ENCODE measurements at places on chromosomes 7 and 10.
A peak's percentile ranks its signal among the peaks of the same experiment; 100 is the strongest.

GRCh38 chr10:3773460-3774017 lies 11.5 kb downstream of the KLF6 start:
- no peak for DNase-seq

DNA sequence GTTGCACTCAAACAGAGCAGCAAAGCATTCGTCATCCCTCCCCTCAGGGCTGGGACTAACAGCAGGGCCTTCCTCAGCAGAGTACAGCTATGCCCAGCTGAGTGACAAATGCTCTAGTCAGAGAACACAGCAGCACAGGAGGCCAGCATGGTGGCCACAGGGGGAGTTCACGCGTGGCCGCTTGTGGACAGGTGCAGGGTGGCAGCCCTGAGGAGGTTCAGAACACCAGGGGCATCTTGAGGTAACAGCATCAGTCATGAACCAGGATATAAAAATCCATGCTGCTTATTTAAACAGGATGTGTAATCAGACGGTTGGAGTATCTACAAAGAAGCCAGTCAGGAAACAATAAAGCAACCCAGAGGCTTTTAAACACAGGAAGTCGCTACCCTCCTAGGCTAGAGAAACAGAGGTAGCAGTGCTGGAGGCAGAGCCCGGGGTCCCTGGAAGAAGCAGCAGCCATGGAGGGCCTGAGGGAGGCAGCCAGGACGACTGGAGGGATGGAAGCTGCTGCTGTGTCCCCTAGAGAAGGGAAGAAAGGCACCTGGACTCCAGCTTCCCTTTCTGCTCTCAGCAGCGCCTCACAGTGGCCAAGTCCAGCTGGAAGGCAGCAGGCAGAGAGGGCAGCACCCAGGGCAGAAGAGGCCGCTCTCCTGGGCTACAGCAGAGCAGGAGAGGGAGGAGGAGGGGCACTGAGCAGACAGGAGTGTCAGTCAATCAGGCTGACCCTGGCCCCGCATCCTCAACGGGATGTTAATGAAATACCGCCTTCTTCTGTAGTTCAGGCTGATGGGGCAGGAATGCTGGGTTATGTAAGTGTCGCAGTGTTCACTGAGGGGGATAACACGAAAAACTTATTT lies 70.8 kb upstream of the UCN3 start:
- no peak for DNase-seq

GRCh38 chr7:20348125-20348807 lies 17.6 kb downstream of the ITGB8 start:
- no peak for DNase-seq

- DNase-seq, result no peak
Observed at GRCh38 chr10:77695186-77695585, 57.6 kb upstream of the KCNMA1 start.

DNA sequence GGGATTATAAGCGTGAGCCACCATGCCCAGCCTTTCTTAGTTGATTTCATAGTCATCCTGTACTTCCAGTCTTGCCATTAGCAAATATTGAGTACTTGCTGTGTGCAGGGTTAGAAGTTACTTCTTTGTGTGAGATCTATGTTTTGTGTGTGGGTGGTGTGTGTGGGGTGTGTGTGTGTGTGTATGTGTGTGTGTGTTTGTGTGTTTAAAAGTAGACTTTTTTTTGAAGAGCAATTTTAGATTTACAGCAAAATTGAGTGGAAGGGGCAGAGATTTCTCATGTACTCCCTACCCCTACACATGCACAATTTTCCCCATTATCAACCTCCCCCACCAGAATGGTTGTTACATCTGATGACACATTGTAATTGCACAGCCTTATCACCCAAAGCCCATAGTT lies 48.2 kb downstream of the KAT6B start:
- DNase-seq, result no peak

DNA sequence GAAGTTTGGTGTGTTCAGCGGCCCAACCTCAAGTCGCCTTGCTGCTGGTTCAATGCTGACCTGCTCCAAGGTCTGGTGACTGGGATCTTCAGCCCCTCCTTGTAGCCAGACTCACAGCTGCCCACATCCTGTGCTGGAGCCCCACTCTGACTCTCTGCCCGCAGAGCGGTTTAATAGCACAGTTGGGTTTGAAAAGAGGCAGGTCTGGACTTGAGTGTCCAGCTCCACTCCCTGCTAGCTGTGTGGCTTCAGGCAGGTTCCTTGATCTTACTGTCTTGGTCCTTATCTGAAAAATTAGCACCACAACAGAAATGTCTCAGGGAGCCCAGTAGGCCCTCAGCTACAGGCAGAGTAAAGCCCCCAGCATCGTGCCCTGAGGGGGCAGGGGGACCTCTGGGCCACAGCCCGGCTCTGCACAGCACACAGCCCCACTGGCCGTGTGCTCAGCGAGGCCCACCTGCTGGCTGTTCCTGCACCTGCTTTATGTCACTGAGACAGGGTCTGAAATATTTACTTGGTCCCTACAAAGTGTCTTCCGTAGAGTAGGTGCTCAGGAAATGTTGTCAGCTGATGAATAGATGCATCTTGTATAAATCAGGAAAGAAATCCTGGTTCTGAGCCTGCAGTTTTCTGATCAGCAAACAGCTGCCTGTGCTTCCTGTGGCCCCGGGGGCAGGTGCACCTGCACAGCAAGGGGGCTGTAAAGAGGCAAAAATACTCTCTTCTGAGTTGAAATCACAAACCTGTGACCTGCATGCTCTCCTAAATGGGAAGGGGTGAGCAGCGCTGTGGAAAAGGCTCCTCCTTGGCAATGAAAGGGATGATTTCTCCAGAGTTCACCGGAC lies 155.5 kb downstream of the SVIL start:
- peak; percentile 7 for DNase-seq
